ENCODE measurements at places on chromosomes 2 and 18.

DNA sequence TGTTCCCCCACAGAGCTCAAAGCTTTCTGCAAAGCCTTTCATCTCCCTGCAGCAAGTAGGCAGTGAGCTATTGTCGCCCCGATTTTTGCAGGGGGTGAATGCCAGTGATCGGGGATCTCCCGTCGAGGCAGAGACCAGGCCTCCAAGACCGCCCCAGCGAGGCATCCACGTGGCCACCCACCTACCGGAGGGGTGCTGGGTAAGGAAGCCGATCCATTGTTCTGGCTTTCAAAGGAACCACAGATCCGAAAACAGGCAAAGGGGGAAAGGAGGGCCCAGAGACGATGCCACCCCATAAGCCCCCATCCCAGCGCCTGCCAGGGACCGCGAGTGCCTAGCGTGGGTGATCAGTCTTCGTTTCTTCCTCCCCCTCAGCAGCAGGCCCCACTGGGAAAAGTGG lies 2.4 kb downstream of the ADRA2B start:
- no peak for DNase-seq

- DNase-seq = no peak
Observed at GRCh38 chr2:97267411-97268074, 154.6 kb downstream of the ANKRD36 start.

DNA sequence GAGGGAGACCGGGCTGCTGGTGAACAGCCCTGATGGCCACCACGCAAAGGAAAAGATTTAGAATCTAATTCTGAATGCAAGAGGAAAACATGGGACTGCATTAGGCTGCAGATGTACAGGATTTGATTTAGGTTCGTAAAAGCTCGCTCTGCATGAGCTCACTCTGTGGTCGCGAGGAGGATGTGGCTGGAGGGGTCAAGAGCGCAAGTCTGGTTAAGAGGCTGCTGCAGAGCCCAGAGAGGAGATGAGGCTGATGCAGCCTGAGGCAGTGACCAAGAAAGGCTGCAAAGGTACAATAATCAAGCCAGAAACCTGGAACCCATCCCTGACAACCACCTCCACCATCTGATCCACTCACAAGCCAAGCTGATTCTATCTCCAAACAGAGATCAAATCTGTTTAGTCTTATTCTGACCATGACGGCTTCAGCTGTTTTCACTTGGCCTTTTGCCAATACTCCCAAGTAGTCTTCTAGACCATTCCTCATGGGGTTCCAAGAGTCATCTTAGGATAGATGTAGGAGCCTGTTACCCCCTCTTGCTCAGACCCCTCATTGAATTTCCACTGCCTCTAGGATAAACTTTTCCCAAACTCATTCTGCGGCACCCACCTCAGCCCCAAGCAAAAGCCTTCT lies 58.9 kb upstream of the ARL4C start:
- DNase-seq = no peak

GRCh38 chr2:212001325-212001724 lies 537.3 kb downstream of the ERBB4 start:
- no peak for DNase-seq

DNA sequence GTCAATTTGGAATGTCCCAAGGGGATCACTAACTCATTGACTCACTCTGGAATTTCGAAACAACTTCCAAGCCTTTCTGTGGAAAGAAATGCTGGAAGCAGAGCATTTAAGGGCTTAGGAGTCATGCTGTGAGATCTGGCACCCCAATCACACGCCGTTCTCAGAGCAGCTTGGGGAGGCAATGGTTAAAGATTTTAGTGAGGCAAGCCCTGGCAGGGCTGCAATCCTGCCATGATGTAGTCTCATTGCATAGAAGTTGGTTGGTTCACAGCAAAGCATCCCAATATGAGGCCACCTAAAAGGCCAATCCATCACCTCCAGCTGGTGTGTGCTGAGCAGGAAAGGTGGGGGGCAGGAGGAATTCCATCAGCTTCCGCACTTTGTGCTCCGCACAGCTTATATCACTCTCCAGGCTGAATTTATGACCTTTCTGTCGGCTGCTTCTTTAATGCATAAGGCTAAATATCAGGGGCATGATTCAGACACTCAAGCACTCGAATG lies 1043.9 kb upstream of the POU3F3 start:
- no peak for DNase-seq

DNA sequence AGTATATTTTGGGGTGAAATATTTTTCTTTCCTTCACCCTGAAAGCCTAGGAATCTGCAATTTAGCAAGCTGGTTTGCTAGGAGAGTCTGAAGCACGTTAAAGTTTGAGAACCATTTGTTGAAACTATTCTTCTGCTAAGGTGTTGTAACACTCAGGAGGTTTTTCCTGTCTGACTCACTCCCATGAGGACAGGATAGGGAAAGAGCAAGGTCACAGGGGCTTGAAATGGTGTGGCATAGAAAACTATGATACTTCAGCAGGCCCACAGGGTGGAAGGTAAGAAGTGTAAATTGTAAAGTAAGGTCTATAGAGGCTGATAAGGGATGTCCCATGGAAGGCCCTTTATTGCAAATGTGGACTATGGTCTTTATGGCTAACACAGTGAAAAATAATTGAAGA lies 177.7 kb upstream of the ZC3H15 start:
- no peak for DNase-seq

DNA sequence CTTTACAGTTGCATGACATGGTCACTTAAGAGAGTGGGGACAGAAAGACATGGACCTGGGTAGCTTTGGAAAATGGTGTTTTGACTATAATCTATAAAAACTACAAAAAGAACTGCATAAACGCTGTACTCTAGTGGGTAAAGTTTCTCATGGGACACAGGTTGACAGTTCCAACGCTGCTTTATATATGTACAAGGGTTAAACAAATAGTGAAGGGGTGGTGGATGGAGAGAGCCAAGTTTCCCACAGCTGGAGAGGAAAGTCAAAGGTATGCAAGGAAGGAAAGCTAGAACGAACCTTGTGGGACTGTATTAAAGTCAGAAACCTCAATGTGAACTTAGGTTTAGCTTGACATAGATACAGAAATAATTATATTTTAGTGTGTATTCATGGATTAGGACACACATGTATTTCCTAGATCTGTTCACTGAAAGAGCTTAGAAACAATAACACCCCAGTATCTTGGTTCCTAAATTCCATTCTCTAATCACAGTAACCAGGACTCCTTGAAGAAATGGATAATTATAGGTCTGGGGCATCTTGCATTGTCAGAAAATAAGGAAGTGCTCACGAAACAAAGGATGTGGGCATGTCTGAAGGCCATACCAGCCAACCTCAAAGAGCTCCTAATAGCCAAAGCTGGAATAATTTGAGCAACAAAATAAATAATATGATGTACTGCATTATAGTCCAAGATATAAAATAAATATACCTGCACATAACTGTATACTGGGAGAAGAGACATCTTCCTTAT lies 28.8 kb downstream of the TANC1 start:
- no peak for DNase-seq

Measured in NCI-H1436 treated with DMSO at 0.1 percent for 48 hours (cell line).